ENCODE measurements at places on chromosomes 13 and 19.

DNA sequence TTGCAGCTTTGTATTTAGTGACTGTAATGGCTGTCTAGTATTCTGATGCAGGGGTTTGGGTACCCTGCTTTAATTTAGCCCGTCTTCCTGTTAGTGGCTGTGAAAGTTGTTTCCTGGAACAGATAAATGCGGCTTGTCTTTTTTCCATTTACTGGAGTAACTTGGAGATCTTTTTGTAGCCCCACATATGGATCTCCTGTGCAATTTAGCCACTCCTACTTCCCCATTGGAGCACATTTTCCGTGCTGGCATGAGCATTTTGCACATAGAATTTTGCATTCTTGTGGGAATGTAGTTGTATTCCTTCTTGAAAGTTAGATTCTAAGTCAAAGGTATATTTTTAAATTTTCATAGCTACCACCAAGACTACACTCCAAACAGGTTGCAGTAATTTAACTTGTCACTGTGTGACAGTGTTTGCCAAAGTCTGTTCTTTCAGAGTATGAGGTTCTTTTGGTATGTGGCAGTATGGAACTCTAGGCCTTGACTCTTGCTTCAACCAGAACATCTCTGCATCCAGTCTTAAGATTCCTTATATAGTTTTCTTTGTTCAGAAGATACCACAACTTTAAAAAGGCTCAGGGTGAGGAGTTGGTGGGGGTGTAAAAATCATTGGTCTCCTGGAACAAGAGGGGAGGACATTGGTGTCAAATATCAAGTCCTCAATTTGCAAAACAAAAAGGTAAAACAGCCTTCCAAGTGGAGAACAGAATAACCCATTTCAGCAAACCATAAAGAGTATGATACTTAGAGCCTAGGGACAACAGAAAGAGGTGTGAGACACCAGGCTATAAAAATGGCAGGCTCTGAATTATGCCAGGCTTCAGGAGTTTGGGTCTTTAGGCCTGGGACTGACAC lies 21.1 kb upstream of the CCDC97 start:
- no peak for DNase-seq

DNA sequence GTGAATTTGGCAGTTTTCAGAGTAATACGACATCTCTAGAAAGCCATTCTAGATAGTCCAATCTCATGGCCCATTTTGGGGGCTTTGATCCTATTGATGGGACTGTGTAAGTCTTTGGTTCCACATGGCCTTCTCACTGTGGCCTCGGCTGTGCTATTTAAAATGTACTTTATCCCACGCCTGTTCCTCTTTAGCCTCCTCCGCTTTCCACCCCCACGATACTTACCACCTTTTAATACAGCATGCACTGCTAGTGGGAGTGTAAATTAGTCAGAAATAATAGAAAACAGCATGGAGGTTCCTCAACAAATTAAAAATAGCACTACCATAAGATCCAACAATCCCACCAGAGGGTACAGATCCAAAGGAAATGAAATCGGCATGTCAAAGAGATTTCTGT lies 28.3 kb upstream of the CEBPG start:
- DNase-seq, result peak; percentile 31

DNA sequence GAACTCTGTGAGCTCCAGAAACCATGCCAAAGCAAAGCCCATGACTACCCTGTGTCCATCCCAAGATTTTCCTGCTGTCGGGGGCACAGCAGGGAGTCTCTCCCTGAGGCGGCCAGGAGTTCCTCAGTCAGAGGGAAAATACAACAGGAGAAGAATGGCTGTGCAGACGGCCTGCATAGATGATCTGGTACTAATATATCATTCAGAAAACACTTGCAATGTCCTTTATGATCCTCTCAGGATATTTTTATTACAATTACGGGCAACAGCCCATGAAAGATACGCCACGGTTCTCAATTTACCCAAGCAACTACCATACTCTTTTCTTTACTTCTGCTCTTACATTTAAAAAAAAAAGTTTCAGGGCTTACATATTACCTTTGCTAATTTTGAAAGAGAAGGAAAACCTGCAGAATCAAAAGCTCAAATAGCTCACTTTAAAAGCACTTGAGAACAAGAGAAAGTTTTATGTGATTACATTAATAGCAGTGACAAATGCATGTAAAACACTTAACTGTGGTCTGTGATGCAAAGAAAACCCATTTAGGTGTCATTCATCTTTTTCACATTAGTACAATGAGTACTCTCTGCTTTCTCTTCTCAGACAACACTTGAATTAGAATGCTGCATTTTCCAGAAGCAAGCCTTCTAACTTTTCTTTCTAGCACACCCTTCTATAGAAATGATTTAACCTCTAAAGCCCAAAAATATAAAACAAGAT lies 460.8 kb downstream of the KLF5 start:
- no peak for DNase-seq

GRCh38 chr13:110336108-110336507 lies 29.0 kb downstream of the COL4A2 start:
- DNase-seq, result no peak

DNA sequence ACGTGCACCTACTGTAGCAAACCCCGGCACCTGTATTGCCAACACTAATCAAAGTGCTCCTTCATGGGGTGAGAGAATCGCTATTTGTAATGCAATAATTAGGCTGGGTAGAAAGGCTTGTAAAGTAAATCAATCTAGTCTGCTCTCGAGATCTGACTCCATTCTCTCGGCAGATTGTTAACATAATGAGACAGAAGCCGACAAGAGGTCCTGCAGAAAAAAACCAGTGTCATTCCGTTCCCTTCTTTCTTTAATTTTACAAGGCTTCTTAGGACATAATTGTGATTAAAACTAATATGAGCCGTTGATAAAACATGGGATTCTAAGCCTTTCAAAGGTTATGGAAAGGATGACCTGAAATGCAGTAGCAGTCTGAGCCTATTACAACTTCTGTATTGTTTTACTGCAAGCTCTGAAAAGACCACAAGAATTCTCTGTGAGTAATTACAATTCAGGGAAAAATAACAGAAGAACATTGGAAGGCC lies 530.0 kb downstream of the PCDH9 start:
- no peak for DNase-seq

DNA sequence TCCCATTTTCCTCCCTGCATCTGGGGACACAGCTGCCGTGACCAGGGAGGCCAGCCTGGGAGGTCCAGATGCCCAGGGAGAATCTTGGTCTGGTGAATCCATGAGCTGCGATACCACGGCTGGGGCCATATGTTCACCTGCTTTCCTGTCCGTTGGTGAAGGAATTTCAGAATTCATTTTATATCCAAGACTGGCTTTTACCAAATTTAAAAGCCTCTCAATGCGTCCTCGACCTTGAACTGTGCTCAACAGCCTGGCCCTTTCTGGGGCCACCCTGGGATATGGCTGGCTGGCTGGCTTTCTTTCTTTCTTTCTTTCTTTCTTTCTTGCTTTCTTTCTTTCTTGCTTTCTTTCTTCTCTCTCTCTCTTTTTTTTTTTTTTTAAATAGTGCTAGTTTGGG lies 22.2 kb upstream of the GDF15 start:
- no peak for DNase-seq

DNA sequence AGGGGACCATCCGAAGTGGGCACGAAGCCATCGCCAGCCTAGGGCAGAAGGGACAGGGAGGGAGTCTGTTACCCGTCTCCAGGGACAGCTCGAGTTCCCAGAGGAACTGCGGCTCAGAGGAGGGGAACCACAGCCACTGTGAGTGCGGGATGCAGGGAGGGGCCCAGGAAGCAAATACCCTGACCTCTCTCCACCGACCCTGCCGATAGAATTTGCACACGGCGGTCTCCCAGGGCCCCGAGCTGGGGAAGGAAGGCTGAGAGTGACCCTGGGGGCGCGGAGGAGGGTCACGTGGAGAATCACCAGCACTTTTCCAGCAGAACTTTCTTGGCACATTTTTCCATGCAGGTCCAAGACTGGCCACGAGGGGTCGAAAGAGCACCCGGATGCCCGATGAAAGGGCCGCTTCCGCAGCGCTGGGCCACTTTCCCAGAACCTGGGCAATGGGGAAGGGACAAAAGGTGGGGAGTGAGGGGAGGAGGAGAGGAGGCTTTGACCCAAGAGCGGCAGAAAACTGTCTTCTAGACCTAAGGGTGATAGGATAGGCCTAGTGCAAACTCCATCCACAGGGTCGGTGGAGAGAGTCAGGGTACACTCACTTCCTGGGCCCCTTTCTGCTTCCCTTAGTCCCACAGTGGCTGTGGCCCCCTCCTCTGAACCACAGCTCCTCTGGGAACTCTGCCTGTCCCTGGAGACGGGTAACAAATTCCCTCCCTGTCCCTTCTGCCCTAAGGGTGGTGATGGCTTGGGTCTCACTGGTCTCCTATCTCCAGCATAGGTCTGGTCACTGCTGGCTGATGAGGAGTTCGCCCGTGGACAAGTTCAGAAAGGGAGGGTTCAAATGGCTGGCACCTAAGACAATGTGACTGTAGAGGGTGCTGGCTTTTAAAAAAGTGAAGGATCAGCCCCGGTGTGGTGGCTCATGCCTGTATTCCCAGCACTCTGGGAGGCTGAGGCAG lies 5.3 kb upstream of the GPR4 start:
- peak; percentile 73 for DNase-seq

DNA sequence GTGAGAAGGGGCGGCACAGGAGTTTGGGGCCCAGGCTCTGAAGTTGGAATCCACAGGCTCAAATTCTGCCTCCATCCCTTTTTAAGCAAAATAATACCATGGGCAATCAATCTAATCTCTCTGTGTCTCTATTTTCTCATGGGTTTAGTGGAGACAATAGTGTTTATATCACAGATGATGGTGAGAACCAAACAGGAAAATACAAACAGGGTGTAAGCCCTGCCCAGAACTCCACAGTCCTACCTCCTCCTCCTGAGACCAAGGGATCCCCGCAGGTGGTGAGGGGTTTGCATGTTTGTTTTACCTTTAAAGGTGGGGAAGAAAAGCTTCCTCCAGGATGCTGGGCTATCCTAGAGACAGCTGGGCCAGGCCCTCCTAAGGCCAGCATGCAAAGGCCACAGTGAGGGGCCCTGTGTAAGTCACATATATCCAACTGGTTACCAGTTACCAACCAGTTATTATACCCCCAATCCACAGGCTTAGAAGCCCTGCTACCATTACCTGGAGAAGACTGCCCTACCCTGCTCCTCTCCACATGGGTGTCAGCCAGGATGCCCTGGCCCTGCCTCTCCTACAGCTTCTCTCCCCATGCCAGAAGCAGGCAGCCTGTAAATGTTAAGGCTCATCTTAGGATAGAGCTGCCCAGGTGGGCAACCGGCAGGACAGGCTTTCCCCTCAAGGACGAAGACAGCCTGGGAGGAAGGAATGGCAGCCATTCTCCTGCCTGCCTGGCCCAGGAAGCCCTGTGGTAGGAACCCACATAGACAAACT lies 658.4 kb downstream of the UQCRFS1 start:
- no peak for DNase-seq

DNA sequence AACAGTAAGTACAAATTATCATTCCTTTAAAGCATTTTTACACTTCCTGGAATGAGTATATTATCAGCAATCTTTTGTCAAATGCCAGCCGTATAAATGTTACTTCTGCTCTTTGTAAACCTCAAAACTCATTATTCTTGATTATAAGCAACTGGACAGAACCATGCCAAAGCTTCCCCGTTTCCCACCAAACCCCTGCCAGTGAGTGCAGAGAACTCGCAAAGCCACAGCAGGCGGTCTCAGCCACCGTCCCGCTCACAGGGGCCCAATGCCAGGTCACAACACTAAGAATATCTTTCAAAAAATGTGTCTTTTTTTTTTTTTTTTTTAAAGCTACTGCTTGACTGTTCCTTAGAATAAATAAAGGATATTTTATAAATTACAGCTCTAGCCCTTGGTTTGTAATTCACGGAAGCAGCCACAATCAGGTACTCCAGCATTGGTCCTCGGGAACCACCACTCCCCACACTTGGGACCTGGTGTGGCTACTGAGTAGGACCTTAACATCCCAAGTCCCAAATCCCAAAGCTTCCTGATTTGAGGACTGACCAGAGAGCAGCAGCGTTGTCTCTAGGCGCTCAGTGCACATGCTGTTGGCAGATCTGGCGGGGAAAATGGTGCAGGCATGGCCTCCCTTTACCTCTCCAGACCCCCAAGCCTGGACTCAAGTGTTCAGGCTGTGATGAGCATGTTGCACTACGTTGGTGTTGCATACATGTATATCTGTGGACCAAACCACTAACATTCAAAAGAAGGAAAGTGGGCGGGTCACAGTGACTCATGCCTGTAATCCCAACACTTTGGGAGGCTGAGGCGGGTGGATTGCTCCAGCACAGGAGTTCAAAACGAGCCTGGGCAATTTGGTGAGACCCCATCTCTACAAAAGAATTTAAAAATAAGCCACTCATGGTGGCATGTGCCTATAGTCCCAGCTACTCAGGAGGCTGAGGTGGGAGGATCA lies 19.0 kb downstream of the KCTD15 start:
- DNase-seq, result no peak

- no peak for DNase-seq
Observed at GRCh38 chr19:55382013-55382412, 2.1 kb downstream of the TMEM238 start.

- no peak for DNase-seq
Observed at GRCh38 chr19:1560286-1560882, 7.7 kb downstream of the MEX3D start.

DNA sequence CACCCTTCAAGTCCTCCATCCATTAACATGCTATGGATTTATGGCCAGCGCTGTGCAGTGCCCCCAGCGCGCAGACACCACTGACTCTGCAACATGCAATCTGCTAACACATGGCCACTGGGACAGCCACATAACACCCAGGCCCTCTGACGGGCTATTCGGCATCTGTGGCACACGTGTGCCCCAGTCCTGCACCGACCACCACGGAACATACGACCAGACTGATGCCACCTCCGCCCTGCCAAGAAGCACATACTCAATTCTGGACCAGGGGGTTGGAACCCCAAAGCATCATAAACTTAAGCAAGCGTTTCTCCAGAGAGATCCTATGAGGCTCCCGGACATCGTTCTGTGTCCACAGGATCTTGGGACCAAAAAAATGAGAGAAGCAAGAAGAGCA lies 9.8 kb downstream of the STK24 start:
- no peak for DNase-seq

GRCh38 chr19:10295305-10295846 lies 5.6 kb downstream of the ICAM5 start:
- DNase-seq, result no peak

GRCh38 chr19:13100031-13100588 lies 2.5 kb downstream of the LYL1 start:
- no peak for DNase-seq

- DNase-seq, result no peak
Observed at GRCh38 chr13:106377341-106377740, 158.1 kb downstream of the EFNB2 start.

Measured in Ammon's horn (tissue), 1 donor.